Naive thymus-derived CD8-positive, alpha-beta T cell (primary cell): ENCODE measurements at places on chromosomes 7 and 10.

- no peak for DNase-seq
Measured at GRCh38 chr7:74038194-74038961, 10.4 kb downstream of the ELN start.

DNA sequence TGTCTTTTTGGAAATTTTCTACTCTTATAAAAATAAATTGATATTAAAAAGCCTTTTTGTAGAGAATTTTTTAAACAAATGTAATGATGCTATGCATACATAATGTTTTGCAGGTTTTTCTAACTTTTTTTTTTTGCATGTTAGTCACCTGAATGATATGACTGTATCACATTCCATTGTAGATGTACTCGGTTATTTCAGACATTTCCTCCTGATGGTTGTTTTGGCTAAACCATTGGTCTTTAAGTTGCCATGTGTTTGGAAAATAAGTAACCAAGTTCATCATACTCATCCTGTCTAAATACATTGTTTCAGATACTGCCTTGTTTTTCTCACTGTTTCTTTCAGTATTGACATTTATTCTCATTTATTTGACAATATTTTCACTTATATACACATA lies 25.8 kb downstream of the NHLRC2 start:
- no peak for DNase-seq

DNA sequence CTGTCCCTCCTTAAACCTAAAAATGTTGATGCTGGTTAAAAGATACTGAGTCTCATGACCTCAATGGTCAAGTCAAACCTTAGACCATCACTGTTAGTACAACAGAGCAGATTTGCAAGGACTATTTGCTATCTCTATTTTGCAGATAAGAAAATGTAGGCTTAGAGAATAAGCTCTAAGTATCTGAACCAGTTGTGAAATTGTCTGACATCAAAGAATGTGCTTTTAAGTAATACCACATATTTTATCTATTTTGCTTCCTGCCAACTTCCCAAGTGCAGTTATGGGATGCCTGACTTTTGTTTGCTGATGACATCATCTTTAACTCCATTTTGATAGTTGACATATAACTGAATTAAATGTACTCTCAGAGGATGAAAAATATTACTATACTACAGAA lies 83.6 kb upstream of the TMEM106B start:
- DNase-seq: no peak

- no peak for DNase-seq
Measured at GRCh38 chr10:1605999-1606940, 131.1 kb downstream of the ADARB2 start.

DNA sequence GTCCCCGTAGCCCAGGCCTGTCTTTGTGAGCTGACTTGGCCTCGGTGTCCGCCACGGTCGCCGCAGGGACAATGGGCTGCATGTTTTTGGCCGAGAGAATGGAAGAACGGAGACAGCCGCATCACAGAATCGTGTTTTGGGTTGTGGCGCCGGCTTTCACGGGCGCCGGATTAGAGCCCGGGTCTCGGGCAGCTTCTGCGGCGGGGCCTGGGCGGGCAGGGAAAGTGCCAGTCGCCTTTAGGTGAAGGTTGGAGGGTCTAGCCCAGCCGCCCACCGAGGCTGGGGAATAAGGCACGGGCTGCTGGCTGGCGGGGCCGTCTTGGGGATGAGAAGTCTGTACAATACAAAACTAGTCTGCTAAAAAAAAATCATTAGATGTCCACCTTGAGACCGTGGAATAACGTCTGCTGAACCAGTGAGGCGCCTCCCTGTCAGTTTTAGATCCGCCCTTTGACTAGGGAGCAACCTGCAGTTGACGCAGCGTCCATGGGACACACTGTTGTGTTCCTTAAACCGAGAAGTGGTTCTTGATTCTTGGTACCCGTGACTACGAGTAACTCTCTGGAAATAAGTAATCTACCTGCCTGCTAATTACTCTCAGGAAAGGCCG lies 577 bp downstream of the DNAJB9 start:
- peak; percentile 38 for DNase-seq

GRCh38 chr7:100585511-100586265 lies at the start of gene LRCH4:
LRCH4 (minus strand) TSS chr7:100586129; CDS start chr7:100586100, 29 bp downstream.
- DNase-seq: peak; percentile 69

- no peak for DNase-seq
Measured at GRCh38 chr7:49778731-49779270, 5.4 kb downstream of the VWC2 start.

DNA sequence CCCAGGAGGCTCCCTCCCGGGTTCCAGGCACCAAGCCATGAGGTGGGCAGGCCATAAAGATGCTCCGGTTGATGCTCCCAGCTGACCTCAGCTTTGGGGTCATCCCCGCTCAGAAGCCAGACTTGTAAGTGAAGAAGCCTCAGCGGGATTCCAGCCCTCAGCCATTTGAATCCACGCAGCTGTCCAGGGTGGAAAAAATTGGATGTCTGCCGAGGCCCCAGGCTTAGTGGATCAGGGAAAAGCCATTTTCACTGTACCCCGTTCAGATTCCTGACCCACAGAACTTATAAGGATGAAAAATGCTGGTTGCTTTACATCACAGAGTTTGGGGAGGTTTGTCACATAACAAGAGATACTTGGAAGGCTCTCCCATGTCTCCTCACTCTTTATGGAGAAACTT lies 49.2 kb upstream of the CPN1 start:
- DNase-seq: no peak

DNA sequence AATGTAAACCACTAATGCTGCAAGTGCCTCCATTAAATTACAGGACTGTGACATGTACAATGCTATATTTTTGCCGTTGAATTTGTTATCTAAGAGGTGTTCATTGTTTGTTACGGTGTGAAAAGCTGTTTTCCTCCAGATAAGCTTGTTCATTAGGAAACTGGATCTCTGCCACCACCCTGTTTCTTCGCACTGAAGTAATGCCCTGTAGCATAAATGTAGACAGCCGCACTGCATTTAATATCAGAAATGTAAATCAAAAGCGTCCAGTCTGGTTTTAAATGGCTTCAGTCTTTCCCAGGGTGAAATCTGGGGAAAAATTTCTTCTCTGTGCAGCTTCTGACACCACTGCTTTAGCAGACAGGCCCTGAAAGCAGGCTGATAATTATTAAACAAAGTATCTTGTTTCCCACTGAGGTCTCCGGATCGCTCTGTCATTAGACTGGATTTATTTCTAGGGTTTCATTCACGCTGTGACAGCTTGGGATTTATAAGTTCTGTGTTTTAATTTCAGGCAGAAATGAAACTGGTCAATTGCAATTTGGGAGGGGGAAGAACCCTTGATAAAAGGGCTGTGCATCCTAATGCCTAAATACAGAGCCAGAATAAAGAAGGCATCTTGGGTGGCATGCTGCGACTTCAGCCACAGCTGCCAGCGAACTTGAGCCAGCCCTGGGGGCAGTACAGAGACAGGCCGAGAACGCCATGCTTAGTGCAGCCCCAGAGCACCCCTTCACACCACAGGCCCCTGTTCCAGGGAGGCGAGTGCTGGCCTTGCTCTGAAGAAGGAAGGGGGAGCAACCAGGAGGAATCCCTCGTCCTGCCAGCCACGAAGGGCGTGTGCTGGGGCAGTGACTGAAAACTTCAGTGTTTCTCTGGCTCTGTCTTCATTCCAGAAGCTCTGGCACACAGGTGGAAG lies 547.7 kb upstream of the GALNT17 start:
- DNase-seq: no peak

DNA sequence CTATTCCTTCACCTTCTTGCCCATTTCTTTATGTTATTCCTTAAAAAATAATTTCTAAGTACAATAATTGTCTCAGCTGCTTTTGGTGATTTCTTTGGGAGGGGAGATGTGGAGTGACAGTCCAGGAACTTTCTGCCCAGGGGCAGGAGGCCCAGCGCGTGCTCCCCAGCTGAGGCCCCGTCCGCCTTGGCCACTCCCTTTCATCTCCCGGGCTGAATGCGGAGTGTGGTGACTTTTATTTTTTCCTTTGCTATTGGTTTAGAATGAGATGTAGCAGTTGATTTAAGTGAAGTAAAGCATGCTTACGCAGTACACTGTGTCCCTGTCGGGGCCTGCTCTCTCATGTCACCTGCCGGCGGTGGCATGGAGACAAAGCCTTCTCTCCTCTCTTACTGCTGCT lies 141.6 kb downstream of the MGMT start:
- DNase-seq: no peak

GRCh38 chr7:120783273-120783672 lies 74.7 kb downstream of the TSPAN12 start:
- no peak for DNase-seq

- no peak for DNase-seq
Measured at GRCh38 chr7:38220452-38220851, 42.4 kb downstream of the STARD3NL start.

DNA sequence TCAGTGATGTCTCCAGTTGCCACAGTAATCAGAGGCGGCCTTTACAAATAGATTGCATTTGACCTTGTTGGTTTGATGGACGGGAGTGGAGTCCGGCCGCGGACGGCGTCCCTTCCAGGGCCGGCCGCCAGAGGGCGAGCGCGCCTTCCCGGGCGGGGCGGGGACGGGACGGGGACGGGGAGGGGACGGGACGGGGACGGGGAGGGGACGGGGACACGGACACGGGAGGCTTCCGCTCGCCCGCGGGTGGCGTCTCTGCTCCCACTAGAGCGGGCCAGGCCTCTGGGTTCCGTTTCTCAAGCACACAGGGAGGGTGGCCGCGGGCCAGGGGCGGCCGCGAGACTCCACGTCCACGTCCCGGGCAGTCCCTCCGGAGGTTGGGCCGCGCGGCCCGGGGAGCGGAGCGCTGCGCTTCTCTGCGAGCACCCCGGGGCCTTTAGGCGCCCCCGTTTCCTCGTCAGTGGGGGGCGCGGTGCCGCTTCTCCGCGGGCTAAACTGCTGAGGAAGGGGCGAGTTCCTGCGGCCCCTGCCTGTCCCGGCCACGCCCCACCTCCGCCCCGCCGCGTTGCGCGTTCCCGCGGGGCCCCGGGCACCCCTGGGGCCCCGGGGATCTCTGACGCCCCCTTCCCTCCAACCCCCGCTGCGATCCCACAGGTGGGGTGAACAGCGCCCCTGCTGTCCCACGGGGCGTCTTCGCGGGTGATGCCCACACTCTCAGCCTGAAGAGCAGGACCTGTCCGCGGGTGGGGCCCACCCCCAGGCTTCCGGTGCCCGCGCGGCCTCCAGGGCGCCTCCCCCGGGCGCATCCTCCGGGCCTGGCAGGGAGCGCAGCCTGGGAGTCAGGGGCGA lies 84.2 kb upstream of the MKI67 start:
- DNase-seq: peak; percentile 69

DNA sequence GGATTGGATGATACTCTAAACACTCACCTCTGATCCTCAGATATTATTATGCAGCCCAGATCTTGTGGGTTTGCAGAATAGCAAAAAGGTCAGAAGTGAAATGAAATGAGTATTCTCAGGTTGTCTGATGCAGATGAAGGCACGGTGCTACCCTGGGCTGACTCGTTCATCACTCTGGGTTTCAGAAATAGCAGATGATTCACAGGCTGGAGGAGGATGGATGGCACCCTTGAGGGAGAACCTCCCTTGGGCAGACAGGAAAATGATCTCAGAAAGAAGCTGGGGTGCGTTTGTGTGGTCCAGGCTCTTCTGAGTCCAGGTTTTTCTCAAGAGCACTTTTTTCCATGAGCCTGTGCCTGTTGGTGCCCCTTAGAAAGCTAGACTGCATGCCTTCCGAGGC lies 515.8 kb upstream of the MKI67 start:
- DNase-seq: no peak

- no peak for DNase-seq
Measured at GRCh38 chr10:51911723-51912122, 212.3 kb upstream of the CSTF2T start.
